CD4-positive, alpha-beta T cell treated with Interferon gamma for 1 hour (primary cell): ENCODE measurements at places on chromosomes 4 and X.

DNA sequence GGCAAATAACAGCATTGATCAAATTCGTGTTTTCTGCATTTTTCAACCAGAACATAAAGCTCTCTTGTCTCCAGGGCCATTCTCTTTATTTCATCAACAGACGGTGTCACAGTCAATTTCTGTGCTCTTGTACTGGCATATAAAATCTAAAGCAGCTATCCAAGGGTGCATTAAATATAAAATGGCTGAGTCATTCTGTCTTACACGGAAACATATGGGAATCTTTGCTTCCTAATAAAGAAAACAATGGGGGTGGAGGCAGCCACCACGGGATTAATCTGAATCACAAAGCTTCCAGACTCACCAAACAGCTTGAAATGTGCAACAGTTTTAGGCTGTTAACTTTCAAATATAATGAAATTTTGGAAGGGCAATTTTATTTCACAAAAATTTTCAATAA, 132.6 kb downstream of the IL15 start:
- no peak for DNase-seq

GRCh38 chr4:110742143-110742542, 119.3 kb upstream of the PITX2 start:
- DNase-seq: no peak

- no peak for DNase-seq
Measured at GRCh38 chrX:23879380-23880090, 28.2 kb downstream of the APOO start.

DNA sequence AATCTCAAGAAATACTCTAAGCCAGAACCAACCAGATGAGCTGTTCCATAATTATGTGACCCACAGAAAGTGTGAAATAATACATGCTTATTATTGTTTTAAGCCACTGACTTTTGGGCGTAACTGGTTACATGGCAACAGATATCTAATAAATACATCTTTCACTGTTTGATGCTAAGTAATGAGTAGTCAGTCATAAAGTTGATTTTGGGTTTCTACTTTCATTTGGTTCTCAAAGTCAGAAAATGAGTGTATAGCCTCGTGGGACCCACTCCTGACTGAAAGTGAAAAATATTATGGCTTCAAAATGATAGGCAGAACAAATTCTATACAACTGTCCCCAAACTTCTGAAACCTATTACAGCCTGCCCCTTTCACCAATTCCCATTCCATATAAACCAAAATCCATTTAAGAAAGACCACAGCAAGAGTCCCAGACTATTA, 88.0 kb upstream of the CBR4 start:
- no peak for DNase-seq

- no peak for DNase-seq
Measured at GRCh38 chr4:26964994-26965393, 104.4 kb downstream of the STIM2 start.

GRCh38 chrX:100731441-100732281, at the start of gene SYTL4:
Gene SYTL4 (minus strand): TSS chrX:100732121. CDS start chrX:100702037, 30,084 bp downstream.
- no peak for DNase-seq
